Stimulated activated CD4-positive, alpha-beta T cell treated with anti-CD3 and anti-CD28 coated beads, Interleukin-1b, Interleukin-23, amount 100 ng/mL, for 24 hours (primary cell): ENCODE measurements at places on chromosomes 7 and 10.

- DNase-seq: no peak
These were observed 73.3 kb downstream of the NSUN6 start for GRCh38 chr10:18577823-18578685.

DNA sequence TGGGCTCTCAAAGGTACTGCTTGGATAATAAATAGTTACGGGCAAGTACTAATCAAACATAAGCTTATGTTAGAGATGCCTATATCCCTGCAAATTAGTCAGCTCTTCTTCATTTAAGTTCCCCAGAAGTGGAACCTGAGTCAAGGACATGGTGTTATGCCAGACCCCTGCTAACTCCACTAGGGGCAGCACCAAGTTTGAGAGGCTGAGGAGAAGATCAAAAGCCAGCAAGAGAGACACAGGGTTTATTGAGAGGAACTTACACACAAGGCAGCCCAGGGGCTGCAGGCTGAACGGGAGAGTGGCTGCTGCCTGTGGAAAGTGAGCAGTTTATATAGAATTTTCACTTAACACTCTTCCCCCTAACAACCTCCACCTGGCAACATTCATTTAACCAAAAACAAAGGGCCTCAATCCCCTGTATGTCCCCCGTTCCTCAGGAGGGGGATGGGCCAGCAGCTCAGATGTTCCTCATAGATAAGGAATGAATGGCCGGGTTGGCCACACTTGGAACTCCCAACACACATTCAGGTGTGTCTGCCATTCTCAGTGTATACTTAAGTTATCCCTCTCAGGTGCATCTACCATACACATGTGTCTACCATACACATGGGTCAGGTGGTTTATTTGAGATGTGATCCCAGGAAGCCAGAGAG lies 62.6 kb upstream of the GHITM start:
- no peak for DNase-seq

- no peak for DNase-seq
These were observed 228.6 kb upstream of the TMEM72 start for GRCh38 chr10:44682507-44682906.

- DNase-seq: no peak
These were observed 38.2 kb downstream of the NRBF2 start for GRCh38 chr10:63171255-63171855.

DNA sequence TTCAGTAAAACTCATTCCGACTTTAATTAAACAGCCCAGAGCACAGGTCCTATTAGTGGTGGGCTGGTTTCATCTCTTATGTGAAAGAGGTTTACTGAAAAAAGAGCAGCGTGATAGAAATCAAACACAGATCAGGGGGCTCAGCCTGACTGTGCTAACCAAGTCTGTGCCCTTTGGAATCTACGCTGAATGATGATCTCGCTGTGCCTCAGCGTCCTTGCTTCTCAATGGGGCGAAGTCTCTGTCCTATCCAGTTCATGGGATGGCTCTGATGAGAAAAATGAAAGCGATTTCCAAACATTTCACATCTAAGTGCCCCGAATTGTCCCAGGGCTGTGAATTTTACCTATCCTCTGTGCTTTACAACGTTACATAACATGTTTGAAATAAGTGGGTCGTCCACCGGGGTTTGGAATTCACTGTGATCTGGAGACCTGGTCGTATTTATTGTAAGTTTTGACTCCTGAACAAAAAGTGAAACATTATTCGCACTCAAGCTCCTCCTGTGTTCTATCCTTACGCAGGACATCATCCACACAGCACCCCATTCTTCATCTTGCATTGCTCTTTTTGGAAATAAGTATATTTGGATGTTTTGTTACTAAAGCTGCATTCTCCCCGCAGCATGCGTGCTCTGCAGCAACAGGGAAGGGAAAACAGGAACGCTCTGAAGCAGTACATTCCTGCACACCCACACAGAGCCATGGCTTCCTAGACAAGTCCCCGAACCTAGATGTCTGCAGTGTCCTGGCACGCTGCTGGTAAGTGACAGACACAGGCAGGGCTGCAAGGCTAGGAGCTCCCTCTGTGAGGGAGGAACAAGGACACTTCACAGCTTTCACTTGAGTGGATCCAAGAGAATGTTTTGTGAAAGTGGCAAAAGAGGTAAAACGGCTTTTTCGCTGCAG lies 83.5 kb downstream of the SLC37A3 start:
- no peak for DNase-seq

GRCh38 chr7:37208528-37208927 lies 240.1 kb downstream of the ELMO1 start:
- DNase-seq: no peak
